ENCODE measurements at places on chromosomes 6 and 20.

DNA sequence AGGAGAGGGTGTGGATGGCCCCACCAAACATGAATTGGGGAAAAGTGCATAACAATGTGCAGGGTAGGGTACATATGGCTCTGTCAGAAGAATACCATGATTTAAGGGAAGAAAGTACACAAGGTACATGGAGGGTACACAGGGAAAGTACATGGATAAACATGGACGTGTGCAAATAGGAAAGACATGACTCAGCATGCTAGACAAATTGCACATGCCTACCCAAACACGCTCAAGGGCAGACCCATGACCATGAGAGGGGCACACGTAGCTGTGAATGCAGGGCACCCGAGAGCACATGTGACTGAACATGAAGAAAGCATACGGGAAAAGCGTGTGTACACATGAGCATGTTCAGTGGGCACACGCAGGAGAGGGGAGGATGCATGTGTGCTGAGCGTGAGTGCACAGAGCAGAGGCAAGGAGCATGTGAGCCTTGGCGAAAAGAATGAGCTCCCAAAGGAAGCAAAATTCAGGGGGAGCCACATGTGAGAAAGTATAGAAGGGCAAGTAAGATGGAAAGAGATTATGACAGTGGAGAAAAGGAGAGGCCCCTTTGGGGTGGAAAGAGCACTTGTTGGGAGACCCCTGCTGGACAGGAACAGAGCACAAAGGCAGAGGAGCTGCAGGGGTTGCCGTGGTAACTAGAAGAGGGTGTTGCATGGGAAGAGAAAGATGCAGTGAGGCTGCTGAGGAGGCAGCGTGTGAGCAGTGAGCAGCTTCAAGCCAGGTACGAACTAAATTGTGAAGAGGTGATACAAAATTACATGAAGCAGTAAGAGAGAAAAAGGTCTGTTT, 17.8 kb downstream of the OR2H2 start:
- no peak for DNase-seq

GRCh38 chr6:169536446-169537170, 165.2 kb downstream of the WDR27 start:
- DNase-seq, result no peak

DNA sequence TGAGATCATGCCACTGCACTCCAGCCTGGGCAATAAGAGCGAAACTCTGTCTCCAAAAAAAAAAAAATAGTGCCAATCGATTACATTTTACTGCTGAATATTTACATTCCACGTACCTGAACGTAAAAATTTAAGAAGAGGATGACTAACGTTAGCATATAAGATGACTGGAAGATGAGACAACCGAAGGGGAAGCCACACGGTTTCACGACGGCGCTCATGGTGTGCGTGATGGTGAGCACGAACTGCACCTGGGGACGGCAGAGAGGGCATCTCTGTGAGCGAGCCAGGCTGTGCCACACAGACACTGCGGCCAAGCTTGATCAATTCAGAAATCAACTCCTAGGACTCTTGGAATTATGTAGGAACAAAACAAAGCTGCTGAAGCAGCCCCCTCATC, 54.5 kb downstream of the ELOVL2 start:
- DNase-seq, result no peak

DNA sequence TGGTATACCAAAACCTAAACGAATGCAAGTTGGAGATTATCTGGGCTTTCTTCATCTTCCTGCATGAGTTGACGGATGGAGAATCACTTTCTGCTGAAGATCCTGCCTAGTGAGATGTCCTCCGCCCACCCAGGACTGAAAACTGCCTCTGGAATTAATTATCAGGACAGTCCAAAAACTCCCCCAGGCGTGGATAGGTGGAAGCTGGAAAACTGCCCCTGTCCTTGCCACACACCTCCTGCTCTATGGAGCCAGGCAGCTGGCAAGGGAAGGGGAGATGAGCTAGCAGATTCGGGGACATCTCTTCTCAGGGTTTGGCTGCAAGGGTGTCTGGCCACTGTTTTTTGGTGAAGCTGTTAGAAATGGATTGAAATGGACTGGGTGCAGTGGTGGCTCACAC, 89.3 kb upstream of the ZNFX1 start:
- DNase-seq, result no peak

DNA sequence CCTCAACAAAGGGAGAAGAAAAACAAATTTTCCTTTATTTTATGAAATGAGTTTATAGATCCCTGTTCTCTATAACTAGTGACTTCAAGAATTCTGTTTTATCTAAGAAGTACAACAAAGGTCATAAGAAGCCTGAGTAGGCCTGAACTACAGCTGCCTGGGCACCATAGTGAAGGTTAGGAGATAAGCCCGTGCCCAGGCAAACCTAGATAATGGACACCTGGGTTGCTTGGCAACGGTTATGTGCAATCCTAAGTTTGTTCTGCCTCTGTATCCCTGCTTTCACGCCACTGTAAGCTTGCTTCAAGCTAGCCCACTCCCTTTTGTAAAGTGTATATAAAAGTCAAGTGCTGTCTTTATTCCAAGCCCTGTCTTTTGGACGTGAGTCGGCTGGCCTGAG, 23.2 kb downstream of the SCGN start:
- DNase-seq, result no peak

GRCh38 chr6:144477856-144478255, 192.7 kb downstream of the UTRN start:
- no peak for DNase-seq

- DNase-seq, result no peak
These were observed 12.7 kb downstream of the SPDEF start for GRCh38 chr6:34543421-34543820.
